ENCODE measurements at places on chromosomes 7 and 10. TPM values are rescaled to one million over a fixed set of nuclear protein-coding genes. Genes with fewer than 3 reads are reported as not detected.

GRCh38 chr10:14185316-14186045 is 145.2 kb downstream of the FRMD4A start:
- no peaks in the 10 kb centered on the region for H3K4me1 ChIP-seq
- H3K36me3 ChIP-seq: no peaks in the 10 kb centered on the region
- H3K4me3 ChIP-seq: no peak overlapping the region
- no peak overlapping the region for H3K27ac ChIP-seq
- peaks cover 16% of the 10 kb centered on the region for H3K27me3 ChIP-seq
- peak; percentile 81 for DNase-seq

DNA sequence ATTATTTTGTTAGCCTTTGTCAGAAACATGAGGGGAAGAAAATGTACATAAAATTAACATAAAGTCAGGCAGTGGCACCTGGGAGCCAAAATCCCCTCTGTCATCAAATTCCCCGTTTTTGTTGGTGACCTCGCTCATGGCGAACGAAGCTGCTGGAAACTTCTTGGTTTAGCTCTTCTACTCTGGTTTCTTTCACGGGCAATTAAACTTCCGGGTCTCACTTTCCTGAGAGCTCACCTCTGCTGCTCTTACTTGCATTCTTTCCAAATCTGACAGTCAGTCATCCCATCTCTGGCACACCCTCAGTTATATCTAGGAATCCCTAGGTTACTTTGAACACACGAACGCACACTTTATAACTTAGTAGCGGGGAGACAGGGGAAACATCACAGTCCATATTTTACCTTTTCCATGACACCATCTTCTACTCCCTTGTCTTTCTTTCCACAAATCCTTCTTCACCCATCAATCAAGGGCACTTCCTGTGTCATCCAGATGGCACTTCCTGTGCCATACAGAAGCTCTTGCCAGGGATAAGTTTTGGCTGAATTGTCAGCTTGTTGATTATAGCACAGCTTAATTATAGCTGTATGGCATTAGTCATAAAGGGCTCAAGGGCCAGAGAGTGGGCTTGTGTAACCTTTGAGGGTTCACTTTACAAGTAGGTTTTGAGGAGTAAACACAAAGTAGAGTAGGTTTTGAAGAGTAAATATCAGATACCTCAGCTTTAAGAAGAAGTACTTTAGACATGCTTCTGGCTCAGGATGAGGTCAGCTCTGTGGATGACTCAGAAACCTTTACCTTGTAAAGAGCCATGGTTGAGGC is 105.1 kb downstream of the GATA3 start:
- H3K27ac ChIP-seq: no peak overlapping the region
- DNase-seq: peak; percentile 63
- no peaks in the 10 kb centered on the region for H3K4me1 ChIP-seq
- H3K4me3 ChIP-seq: no peak overlapping the region

DNA sequence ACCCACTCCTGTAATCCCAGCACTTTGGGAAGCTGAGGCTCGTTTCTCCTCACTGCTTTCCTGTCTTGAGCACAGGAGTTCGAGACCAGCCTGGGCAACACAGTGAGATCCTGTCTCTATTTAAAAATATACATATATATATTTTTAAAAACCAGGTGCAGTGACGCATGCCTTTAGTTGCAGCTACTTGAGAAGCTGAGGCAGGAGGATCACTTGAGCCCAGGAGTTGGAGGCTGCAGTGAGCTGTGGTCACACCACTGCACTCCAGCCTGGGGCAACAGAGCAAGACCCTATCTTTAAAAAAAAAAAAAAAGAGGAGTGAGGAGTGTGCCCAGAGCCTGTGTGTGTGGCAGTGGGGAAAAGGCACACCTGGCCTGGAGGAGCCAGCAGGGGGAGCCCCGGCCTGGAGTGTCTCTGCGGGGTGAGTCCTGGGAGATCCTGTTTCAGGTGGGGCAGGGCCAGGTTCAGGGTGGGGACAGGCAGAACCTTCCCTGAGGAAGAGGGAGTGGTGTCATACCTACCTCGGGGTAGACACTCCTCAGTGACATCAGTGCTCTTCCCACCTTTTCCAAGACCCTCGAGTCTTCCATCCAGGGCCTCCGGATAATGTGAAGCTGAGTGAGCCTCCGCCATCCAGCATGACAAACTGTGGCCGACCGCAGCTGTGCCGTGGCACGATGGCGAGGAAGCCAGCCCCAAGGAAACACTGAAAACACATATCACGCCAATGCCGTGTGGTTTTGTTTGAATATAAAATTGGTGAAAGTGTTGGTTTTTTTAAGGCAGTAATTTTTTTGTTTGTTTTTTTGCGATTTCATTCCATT is 9.0 kb upstream of the ARPC1B start:
- peaks cover 20% of the 10 kb centered on the region for H3K36me3 ChIP-seq
- no peak overlapping the region for H3K27ac ChIP-seq

DNA sequence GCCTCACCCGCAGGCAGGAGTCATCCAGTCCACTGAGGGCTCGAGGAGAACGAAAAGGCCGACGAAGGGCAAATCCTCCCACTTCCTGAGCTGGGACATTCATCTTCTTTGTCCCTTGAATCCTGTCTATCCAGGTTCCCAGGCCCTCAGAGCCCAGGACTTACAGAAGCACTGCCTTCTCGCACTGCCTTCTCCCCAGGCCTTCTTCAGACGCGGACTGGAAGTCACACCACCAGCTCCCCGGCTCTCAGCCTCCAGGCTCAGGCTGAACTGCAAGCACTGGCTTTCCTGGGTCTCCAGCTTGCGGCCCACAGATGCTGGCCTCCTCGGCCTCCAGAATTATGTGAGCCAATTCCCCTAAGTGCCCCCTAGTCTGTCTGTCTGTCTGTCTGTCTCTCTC is 6.4 kb upstream of the MMP21 start:
- H3K4me1 ChIP-seq: no peaks in the 10 kb centered on the region
- H3K36me3 ChIP-seq: no peaks in the 10 kb centered on the region
- no peak overlapping the region for H3K27ac ChIP-seq
- H3K27me3 ChIP-seq: peaks cover 2% of the 10 kb centered on the region
- DNase-seq: no peak

- no peak overlapping the region for H3K27ac ChIP-seq
- no peaks in the 10 kb centered on the region for H3K36me3 ChIP-seq
- no peak overlapping the region for H3K4me3 ChIP-seq
- no peaks in the 10 kb centered on the region for H3K4me1 ChIP-seq
- DNase-seq: peak; percentile 21
These were observed 28.2 kb downstream of the PTPRE start for GRCh38 chr10:127935071-127935561.

DNA sequence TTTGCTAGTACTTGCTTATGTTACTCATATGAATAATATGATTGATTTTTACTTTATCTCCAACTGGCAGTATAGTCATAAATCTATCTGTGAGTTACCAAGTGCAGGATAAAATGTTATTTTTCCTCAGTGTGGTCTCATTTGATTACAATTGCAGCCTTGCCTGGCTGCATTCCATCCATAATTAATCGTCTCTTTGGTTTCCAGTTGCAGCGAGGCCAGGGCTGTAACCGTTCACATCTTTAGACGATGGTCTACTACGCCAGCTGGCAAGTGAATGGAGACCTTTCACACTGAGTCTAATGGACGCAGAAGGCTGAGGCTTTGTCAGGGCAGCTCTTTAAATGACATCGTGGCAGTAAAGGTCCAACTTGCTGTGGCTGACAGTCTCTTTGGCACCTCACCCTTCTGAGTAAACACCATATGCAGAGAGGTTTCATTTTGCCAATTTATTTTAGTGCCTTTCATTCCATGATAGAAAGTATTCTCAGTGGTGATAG is 84.0 kb downstream of the ARL4A start:
- H3K27ac ChIP-seq: no peak overlapping the region
- H3K36me3 ChIP-seq: no peaks in the 10 kb centered on the region
- no peaks in the 10 kb centered on the region for H3K27me3 ChIP-seq
- peak overlapping the region; percentile 12 for H3K4me3 ChIP-seq
- peak; percentile 91 for DNase-seq
- H3K4me1 ChIP-seq: peaks cover 3% of the 10 kb centered on the region

GRCh38 chr10:17088118-17088806 is 41.3 kb downstream of the CUBN start:
- peak; percentile 75 for DNase-seq
- H3K27me3 ChIP-seq: no peaks in the 10 kb centered on the region
- no peaks in the 10 kb centered on the region for H3K36me3 ChIP-seq
- peaks cover 3% of the 10 kb centered on the region for H3K4me1 ChIP-seq
- no peak overlapping the region for H3K4me3 ChIP-seq
- no peak overlapping the region for H3K27ac ChIP-seq

DNA sequence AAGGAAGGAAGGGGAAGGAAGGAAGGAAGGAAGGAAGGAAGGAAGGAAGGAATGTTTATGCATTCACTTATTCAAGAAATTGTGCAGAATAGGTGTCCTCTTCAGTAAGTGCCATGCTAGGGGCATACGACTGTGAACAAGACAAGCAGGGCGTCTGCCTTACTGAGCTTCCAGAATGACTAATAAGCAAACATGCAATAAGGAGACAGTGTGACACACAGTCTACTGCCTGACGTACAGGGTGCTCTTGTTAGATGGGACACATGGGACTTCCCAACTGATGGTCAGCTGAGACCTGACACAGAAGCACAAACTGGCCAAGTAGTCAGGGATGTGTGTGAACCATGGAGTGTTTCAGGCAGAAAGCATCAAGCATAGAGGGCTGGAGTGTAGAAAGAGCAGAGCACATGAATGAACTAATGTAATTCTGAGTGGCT is 18.2 kb downstream of the DNAJC12 start:
- no peaks in the 10 kb centered on the region for H3K4me1 ChIP-seq

- no peak overlapping the region for H3K27ac ChIP-seq
- H3K27me3 ChIP-seq: peaks cover 5% of the 10 kb centered on the region
- no peaks in the 10 kb centered on the region for H3K4me1 ChIP-seq
- DNase-seq: no peak
- H3K4me3 ChIP-seq: no peak overlapping the region
These were observed 36.2 kb upstream of the PITRM1 start for GRCh38 chr10:3208481-3209406.

- no peak for DNase-seq
- H3K27me3 ChIP-seq: no peaks in the 10 kb centered on the region
- H3K4me1 ChIP-seq: no peaks in the 10 kb centered on the region
These were observed 236.0 kb upstream of the NRP1 start for GRCh38 chr10:33570495-33570894.

- H3K4me1 ChIP-seq: no peaks in the 10 kb centered on the region
- H3K36me3 ChIP-seq: no peaks in the 10 kb centered on the region
- no peak for DNase-seq
- H3K27ac ChIP-seq: no peak overlapping the region
These were observed 29.1 kb downstream of the ALOX5 start for GRCh38 chr10:45403151-45403550.

- DNase-seq: no peak
- H3K36me3 ChIP-seq: no peaks in the 10 kb centered on the region
- no peak overlapping the region for H3K4me3 ChIP-seq
- H3K4me1 ChIP-seq: no peaks in the 10 kb centered on the region
These were observed 31.5 kb downstream of the SLC18A2 start for GRCh38 chr10:117272195-117273076.

DNA sequence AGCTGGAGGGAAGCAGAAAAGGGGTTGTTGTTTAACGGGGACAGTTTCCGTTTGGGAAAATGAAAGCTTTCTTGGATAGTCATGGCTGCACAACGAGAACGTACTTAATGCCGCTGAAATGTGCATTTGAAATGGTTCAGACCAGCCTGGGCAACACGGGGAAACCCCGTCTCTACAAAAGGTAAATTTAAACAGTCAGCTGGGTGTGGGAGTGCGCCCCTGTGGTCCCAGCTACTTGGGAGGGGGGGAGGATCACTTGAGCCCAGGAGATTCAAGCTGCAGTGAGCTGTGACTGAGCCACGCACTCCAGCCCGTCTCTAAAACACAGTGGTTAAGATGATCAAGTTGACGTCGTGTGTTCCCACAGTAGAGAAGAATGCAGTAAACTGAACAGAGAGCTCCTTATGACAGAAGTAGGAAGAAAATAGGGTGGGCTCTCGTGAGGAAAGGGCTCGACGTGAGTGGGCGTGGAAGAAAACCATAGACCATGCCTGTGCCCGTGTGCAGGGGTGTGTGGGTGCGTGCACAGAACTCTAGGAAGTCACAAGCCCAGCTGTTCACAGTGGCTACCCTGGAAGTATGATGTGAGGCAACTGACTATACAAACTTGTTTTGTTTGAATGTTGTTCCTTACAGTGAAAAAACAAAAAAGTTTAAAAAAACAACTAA is 4.1 kb upstream of the FUOM start:
- DNase-seq: no peak
- H3K27me3 ChIP-seq: no peaks in the 10 kb centered on the region
- H3K36me3 ChIP-seq: peaks cover 16% of the 10 kb centered on the region
- H3K4me1 ChIP-seq: peaks cover 2% of the 10 kb centered on the region
- no peak overlapping the region for H3K4me3 ChIP-seq

- DNase-seq: peak; percentile 66
- H3K27me3 ChIP-seq: no peaks in the 10 kb centered on the region
- no peak overlapping the region for H3K27ac ChIP-seq
- H3K36me3 ChIP-seq: no peaks in the 10 kb centered on the region
- no peak overlapping the region for H3K4me3 ChIP-seq
These were observed 203.4 kb downstream of the KIF20B start for GRCh38 chr10:89904755-89905154.

The PLOD3 gene
- 89.0 TPM for total RNA-seq

The TSPAN12 gene
- total RNA-seq: 1.5 TPM

The MRPS24 gene
- 105 TPM for total RNA-seq

The LIPF gene
- not detected for total RNA-seq

The FFAR4 gene
- total RNA-seq: not detected

Data from fibroblast of lung (primary cell).